ENCODE measurements at places on chromosomes 5 and 9. TPM values are rescaled to one million over a fixed set of nuclear protein-coding genes. Genes with fewer than 3 reads are reported as not detected.

The ERAP2 gene
- 1.2 TPM for total RNA-seq

The TMEFF1 gene
- total RNA-seq: 1.8 TPM

The TLX3 gene
- not detected for total RNA-seq

The GABRG2 gene
- not detected for total RNA-seq

The TRPM3 gene
- not detected for total RNA-seq
